Right lung (tissue), 10 donors: ENCODE measurements at places on chromosomes 11 and 22.

DNA sequence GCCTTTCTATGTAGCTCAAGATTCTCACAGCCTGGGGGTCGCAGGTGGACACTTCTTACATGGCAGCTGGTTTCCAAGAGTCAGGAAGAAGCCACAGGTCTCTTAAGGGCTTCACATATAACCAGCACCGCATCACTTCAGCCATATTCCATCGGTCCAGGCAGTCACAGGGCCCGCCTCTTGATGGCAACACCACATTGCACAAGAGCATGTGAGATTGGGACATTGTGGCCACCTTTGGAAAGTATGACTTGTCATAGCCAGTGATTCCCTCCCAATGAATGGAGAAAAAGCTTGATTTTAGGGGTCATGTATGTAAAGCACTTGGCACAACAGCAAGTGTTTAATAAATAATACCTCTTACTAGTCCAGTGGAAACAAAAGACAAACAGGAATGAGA lies 98.3 kb downstream of the NCAM1 start:
- no peak for DNase-seq

GRCh38 chr22:49755631-49756001 lies 72.1 kb downstream of the BRD1 start:
- no peak for DNase-seq

DNA sequence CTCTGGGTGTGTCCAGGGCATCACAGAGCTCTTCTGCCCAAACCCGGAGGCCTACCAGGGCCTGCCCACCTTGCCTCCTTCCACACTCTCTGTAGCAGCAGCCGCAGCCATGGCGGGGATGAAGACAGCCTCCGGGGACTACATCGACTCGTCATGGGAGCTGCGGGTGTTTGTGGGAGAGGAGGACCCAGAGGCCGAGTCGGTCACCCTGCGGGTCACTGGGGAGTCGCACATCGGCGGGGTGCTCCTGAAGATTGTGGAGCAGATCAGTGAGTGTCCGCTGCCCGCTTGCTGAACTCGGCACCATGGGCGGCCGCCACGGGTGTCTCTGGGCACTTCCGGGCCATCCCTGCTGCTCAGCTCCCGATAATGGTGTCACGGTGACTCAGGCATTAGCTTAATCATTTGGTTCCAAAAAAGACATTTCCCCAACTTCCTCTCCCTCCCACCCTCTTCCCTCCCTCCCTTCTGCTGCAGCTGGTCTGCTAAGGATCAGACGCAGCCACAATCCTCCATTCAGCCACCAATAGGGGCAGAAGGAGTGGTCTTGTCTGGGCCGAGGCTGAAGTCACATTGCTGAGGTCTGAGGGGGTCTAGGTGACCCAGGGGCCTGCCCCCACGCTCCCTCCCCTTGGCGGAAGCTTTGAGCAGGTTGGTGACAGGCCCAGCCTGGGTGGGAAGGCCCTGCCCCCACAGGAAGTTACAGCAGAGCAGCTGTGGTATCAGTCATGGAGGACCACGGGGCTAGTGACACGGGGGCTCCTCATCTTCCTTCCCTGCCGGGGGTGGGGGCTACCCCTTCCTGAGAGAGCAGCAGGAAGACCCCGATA lies 950 bp downstream of the FERMT3 start:
- peak; percentile 45 for DNase-seq

DNA sequence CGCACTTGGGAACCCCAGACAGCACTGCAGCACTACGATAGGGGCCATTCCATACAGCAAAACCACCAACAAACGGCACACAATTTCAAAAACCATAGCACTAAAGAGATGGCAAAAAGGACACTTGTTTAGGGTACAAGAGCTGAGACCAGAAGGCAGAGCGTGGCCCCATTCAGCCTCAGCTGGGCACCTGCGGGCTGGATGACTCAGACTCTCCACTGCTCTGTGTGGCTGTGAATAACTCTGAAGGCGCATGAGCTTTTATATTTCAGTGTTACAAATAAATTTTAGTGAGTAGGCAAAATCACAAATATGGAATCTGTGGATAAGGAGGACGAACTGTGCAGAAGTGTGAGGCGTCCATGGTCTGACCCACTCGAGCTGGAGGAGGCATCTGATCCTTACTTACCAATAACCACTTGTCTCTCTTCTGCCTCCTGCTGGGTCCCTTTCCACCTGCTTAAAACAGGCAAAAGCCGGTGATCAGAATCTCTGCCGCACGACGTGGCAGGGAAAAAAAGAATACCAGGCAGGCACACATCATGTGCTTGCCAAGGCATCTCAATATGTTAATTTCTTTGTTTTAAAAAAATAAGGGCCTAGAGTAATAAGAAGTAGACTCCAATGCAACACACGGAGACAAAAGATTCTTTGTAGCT lies 325.7 kb downstream of the SHANK2 start:
- no peak for DNase-seq

DNA sequence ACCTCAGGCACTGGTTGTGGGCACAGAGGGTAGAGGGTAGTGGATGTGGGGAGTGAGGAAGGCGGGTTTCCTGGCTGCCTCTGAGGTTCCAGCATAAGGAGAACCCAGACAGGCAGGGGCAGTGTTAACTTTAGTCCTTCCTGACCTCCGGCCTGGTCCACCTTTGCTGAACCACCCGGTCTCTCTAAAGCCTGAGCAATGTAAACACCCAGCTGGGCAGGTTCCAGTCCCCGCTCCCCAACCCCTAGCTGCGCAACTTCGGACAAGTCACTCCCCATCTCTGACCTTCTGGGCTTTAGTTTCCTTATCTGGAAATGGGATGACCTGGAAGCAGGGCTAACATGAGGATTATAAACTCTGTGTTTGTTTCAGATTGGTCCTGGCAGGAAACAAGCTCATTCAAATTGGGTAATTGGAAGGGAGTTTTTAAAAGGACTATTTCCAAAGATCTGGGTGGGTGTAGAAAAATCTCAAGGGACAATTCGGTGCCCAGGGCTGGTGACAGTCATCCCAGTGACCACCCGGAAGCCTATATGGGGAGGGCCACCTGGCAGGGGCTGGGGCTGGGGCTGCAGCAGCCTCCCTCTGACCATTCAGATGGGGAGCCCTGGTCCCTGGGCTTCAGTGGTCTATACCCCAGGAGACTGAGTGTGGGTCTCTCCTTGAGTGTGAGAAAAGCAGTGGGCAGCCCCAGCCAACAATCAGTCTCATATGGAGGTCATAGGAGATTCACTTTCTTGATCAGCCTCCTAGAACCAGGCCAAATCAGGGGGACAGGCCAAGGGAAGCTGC lies 108.3 kb upstream of the SYT13 start:
- no peak for DNase-seq

DNA sequence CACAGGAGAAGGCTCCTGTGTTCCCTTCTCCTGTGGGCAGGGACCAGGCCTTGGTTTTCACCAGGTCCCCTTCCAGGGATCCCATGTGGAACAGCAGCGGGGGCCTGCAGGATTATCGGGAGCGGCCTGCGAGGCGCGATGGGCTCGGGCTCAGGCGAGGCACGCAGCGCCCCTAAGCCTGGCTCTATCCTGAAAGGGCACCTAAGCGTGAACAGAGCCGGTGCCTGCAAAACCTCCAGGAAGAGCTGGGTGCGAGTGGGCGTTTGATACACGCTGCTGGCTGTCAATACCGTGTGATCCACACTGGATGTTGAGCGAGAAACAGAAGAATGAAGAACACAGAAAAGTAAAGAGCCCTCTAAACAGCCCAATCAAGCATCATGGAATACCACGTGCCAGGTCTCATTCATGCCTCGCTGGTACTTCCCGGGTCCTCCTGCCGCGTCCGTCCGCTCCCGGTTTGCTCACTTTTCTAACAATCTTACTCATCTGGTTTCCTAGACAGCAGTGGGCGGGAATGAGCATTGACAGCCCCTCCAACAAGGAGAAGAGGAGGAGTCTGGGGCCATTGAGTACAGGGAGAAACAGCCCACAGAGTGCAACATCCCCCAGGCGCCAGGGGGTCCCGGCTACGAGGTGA lies 12.5 kb downstream of the OSBPL5 start:
- no peak for DNase-seq

- no peak for DNase-seq
Observed at GRCh38 chr11:6724013-6724412, 40.9 kb upstream of the MRPL17 start.

- no peak for DNase-seq
Observed at GRCh38 chr22:40791241-40791640, 27.9 kb downstream of the SLC25A17 start.

- peak; percentile 6 for DNase-seq
Observed at GRCh38 chr11:5809122-5809519, 397 bp downstream of the OR52N2 start.
